ENCODE measurements at places on chromosomes 3 and 15. TPM values are rescaled to one million over a fixed set of nuclear protein-coding genes. Genes with fewer than 3 reads are reported as not detected.

UBL7 gene
- 39.8 TPM for total RNA-seq

BNC1 gene
- total RNA-seq: 0.72 TPM

PPARG gene
- 41.4 TPM for total RNA-seq

SLC51B gene
- total RNA-seq: 16.8 TPM

CHST13 gene
- total RNA-seq: 0.78 TPM

GOLGA8T gene
- 0.80 TPM for total RNA-seq

CPA3 gene
- total RNA-seq: not detected

All from A549 treated with Mapracorat at 1 μM for 4 hours (cell line).